Astrocyte (in vitro differentiated cells and primary cell): ENCODE measurements at places on chromosomes 7 and 10. TPM values are rescaled to one million over a fixed set of nuclear protein-coding genes. Genes with fewer than 3 reads are reported as not detected.

DNA sequence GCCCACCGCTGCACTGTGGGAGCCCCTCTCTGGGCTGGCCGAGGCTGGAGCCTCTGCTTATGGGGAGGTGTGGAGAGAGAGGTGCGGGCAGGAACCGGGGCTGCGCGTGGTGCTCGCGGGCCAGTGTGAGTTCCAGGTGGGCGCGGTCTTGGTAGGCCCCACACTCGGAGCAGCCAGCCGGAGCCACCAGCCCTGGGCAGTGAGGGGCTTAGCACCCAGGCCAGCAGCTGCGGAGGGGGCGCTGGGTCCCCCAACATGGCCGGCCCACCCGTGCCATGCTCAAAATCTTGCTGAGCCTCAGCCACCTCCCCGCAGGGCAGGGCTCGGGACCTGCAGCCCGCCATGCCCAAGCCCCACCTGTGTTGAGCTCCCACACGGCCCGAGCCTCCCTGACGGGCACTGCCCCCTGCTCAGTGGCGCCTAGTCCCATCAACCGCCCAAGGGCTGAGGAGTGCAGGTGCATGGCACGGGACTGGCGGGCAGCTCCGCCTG is 856.8 kb upstream of the CELF2 start:
- DNase-seq, result no peak

- DNase-seq, result peak; percentile 34
Observed at GRCh38 chr7:139656387-139656786, 121.4 kb downstream of the HIPK2 start.

- DNase-seq, result no peak
Observed at GRCh38 chr10:130615457-130615856, 479.3 kb downstream of the GLRX3 start.

Gene AZGP1
- not detected in 2 replicates for total RNA-seq

Gene NPY
- total RNA-seq, result 0.57 TPM in 1 of 2 replicates, not detected in the other

Gene HOGA1
- total RNA-seq, result 0.23 and 0.31 TPM in 2 replicates
